ENCODE measurements at places on chromosomes 7 and 10. TPM values are rescaled to one million over a fixed set of nuclear protein-coding genes. Genes with fewer than 3 reads are reported as not detected.
A peak's percentile ranks its signal among the peaks of the same experiment; 100 is the strongest.

DNA sequence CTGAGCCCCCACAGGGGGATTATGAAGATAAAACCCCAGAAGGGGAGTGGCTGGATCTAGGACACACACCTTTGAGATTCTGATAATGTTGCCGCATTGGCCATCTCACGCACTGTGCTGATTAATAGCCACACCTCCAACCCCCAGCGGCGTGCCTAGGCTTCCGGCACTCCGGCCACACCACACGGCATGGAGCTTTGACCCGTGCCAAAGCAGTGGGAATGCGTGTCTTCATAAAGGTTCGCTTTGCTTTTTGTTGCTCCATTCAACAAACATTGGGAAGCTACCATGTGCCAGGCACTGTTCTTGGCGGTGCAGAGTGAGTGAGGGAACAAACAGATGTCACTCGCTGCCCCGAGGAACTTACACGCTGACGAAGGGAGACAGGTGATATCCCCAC is 117.6 kb downstream of the TCERG1L start:
- no peak for DNase-seq

DNA sequence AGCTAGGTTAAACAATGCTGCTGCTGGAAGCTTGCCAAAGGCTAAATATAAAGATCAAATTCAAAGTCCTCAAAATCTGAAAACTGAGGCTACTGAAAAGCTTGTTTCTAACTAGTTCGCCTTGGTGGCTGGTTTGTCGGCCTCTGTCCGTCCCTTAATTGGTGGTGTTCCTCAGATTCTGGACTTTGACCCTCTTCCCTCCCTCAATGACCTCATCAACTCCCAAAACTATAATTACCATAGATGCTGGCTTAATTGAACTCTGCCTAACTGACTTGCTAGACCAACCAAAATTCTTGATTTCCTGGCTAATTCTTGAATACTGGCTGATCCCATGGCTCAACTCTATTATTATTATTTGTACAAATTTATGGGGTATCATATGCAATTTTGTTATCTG is 15.6 kb downstream of the ARHGAP21 start:
- no peak for DNase-seq

DNA sequence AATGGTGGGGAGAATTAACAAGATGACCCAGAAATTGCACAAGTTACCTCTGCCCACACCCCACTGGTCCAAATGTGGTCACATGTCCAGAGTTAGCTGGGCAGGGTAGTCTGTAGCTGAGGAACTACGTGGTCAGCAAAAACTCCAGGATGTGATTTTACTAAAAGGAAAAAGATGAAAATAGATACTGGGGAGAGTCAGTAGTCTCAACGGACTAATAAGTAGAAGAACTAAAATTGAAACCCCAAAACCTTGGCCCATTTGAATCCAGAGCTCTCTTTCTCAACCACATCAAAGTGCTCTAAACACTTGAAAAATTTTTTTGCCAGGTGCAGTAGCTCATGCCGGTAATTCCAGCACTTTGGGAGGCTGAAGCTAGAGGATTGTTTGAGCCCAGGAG is 146.3 kb downstream of the SKIDA1 start:
- DNase-seq = no peak

DNA sequence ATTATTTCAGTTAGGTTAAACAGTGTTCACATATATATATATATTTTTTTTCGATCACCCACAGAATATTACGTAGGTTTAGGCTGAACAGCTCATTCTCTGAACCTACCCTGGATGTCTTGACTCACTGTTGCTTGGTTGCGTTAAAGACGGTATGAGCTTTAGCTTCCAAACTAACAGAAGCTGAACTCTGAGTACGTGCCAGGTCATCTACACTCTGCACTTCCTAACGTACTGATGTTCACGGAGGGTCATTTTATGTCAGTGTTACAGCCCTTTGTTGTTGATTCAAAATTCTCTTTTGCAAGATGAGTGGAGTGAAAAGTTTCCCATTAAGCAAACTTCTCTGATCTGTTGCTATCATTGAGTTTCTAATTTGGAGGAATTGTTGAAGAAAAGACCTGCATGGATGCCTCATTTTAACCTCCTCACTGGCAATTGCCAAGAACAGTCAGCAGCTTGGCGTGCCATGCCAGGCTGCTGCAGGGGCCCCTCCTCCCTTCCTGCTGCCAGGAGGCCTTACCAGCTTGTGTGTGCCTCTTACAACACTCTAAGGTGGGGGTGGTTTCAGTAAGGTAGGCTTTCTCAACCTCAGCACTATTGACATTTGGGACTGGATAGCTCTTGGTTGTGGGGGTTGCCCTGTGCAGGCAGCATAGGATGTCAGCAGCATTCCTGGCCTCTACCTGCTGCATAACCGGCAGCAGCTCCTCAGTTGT is 44.3 kb downstream of the INSYN2A start:
- peak; percentile 29 for DNase-seq

DNA sequence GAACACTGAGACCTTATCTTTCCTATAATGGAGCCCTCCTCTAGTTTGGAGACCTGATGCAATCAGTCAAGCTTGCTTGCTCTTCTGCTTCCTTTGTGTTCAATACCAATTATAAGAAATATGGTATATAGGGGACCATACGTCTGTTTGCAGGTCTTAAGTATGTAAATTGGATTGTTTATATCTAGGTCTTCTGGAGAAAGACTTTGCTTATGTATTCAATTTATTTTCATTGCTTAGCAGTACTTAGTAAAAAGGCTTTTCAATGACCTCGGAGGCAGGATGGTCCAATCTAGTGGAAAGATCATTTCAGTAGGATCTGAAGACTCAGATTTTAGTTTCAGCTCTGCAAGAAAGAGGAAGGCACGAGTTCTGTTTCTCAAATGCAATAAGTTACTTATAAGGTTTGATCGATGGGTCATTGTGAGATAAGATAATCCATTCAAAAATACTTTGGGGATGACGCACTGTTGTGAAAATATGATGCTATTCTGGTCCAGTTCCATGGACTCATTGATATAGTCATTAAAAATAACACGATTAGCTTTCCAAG is 571.6 kb downstream of the SH2D4B start:
- DNase-seq = no peak

DNA sequence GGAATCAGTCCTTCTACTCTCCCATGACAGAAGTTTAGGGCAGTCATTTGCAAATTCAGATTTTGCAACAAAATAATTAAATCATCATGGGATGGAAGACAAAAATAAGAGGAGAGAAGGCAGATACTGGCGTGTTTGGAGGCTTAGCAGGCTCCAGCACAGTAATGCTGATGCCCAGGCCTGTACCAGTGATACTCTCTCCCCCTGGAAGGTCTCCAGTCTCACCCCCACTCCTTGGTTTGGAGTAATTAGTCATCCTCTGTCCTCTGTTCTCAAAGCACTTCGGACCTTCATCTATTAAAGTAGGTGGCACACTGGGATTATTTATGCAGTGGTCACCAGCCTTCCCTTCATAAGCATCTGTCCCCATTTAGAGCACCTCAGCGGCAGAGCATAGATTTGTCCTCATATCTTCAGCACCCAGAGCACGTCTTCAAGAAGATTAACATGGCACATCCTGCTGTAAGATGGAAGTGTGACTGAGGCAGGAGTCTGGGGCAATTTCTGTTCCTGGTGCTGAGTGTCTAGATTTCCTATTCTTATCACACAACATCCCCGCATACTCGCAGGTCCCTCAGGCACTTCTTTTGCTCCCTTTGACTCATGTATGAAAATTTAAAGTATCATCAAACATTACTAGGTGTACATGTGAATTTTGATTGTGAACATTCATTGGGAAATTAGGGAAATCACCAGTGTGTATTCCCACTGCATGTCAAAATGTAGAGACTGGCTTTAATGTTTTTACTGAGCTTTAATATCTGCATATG is 31.3 kb upstream of the TRIL start:
- DNase-seq = no peak

DNA sequence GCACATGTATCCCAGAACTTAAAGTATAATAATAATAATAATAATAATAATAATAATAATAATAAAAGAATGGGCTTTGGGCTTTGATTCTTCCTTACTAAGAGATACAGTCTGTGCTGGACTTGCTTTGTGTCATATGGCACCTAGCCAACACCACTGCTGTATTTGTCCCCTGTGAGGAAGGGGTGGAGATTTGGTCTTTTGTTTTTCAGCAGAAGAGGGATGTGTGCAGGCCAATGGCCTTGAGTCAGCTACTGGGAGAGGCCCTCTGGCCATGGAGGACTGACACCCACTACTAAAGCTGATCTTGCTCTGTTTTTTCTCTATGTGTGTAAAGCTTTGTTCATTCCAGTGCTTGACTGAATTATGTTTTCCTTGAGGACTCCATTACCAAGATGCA is 573.0 kb upstream of the PCDH15 start:
- DNase-seq = no peak

DNA sequence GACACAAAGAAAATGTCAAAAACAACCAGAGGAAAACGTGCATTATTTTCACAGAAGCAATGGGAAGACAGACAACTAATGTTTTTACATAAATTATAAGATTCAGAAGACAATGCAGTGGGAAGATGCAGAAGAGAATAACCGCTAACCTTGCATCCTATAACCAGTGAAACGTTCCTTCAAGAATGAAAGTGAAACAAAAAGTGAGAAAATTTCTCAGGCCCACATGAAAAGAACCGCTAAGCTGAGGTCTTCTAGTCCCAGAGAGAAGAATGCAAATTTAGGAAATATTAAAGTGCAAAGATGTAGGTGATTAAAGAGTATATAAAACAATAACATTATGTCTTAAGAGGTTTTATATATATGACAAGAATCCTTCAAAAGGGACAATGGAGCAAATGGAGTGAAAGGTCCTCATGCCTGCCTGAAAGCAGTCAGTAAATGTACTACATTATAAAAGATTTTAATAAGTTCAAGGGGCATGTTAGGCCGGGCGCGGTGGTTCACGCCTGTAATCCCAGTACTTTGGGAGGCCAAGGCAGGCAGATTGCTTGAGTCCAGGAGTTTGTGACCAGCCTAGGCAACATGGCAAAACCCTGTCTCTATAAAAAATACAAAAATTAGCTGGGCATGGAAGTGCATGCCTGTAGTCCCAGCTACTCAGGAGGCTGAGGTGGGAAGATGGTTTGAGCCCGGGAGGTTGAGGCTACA is 43.1 kb upstream of the DDC start:
- no peak for DNase-seq

DNA sequence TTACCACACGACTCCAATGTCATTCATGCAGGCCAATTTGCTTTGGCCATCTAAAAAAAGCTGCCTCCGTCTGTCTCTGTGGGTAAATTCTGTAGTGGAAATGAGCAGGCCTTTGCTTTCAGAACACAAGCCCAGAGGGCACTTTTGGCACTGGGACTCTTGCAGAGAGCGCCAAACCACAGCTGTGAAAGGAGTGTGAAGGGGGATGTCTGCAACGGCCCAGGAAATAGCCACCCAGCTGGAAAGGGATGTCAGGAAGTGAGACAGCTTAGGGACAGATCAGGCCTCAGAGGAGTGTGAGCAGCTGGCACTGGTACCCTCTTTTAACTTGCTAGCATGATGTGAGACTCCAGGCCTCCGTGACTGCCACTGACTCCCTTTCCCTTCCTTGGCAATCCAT is 152.4 kb downstream of the DKK1 start:
- DNase-seq = no peak

- no peak for DNase-seq
These were observed 166.4 kb downstream of the SLIT1 start for GRCh38 chr10:97019213-97019844.

The VDAC2 gene
- 453 TPM for total RNA-seq

The RAPGEF5 gene
- 13.5 TPM for total RNA-seq

The ITIH2 gene
- not detected for total RNA-seq

The SEMA3D gene
- total RNA-seq = 0.30 TPM

The PHYH gene
- total RNA-seq = 139 TPM

The OR2A42 gene
- not detected for total RNA-seq

The ADAM12 gene
- 0.76 TPM for total RNA-seq

Data from heart right ventricle (tissue), 16 donors.